ENCODE measurements at places on chromosomes 16 and 17. TPM values are rescaled to one million over a fixed set of nuclear protein-coding genes. Genes with fewer than 3 reads are reported as not detected.

ARSG gene
- 10.9 TPM for total RNA-seq

GPR142 gene
- total RNA-seq: not detected

CLDN7 gene
- 2.6 TPM for total RNA-seq

C16orf46 gene
- total RNA-seq: 0.65 TPM

CCDC40 gene
- 1.4 TPM for total RNA-seq

PROCA1 gene
- total RNA-seq: 12.1 TPM

USP32 gene
- 38.5 TPM for total RNA-seq

TLCD3A gene
- 12.5 TPM for total RNA-seq

DNA sequence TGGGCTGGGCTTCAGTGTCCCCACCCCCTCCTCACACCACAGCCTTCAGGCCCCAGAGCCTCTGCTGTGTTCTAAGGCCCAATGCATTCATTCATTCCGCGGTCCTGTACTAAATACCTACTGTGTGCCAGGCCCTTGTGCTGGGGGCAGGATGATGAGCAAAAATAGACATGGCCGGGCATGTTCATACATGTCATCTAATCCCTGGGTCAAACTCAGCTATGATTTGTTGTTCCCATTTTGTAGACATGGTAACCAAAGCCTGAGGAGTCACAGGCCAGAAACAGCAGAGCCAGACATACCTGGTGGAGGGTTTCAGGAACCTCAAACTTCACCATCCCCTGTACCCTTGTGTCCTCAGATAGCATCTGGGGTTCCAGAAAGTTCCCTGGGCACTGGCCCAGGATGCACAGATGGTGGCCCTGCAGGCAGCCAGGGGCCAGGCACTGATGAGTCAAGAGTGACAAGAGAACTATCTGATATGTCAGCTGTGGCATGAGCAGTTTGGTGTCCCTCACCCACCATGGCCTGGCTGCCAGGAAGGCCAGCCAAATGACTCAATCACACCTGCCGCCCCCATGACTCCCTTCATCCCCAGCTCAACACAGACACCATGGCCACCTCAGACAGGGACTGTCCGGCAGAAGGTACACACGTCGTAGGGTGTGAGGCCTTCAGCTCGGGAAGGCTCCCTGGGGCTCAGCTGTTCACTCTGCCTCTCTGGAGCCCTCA is 2.7 kb upstream of the RRAD start:
- no peak for DNase-seq

DNA sequence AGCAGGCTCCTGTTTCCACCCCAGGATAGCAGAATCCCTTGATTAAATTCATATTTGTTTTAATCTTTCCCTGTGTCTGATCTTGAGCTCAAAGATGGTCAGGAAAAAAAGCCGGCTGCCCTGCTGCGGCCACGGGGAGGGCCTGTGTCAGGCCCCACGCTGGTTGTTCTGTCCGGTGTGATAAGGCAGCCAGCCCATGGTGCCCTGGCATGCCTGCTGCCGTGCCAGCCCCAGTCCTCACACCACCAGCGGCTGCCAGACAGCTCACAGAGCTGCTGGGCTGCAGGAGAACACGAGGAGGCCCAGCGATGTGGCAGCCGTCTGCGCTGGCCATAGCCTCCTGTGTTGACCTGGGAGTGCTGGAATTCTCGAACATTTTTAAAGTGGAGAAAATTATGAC is 34.7 kb upstream of the BRD7 start:
- no peak for DNase-seq

DNA sequence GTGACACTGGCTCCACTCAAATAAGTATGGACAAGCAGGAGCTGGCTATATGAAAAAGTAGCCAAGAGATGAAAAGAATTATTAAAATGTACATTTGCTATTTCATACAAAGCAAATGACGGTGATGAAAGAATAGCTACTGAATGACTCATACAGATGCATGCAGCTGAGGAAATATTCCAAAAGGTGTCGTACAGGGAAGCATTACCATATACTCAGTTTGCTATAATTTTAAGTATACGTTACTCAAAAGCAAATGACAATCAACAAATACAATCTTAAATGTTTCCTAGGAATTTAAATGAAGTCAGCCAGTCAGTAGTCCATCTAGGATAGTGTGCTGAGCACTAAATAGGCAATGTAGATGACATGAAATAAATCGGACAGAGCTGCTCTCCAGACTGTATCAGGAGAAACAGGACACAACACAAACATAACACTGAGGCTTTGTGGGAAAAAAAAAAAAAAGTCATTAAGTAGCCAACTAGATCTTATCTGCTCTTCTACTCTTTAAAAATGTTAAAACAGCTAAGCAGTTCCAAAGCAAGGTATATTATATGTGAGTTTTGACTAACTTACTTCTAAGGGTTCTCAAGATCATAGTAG is 65.0 kb downstream of the NCOR1 start:
- no peak for DNase-seq

DNA sequence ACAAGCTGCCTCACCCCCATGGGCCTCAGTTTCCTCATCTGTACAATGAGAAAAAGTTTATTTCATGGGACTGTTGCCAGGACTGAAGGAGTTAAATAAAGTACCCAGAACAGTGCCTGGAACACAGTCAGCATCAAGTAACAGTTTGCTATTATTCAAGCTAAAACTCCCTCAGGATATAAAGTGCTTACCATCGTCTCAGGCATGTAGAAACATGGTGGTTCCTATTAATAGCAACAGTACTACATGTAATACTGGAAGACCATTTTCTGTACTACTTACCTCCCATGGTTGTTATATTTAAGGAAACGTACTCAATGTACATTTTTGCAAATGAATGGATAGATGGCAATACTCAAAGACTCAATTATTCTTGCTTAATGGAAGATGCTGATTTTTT is 93.4 kb downstream of the NCOR1 start:
- no peak for DNase-seq

DNA sequence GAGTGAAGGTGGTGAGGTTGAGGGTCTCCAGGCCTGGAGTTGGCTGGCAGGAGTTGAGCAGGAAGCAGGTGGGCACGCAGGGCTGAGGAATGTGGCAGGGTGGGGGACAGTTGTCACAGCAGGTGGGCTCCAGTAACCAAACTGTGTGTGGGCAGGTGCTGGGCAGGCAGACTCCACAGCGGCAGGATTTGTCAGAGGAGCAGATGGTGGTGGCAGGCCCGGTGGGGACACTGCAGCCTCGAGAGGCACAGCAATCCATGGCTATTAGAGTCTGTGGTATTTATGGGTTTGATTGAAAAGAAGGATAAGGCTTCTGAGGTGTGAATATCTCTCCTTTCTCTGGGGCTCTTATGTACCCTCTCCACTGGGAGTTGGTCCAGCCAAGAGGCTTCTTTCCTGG is at the start of gene KRTAP3-3:
Gene KRTAP3-3 (minus strand): TSS at position 326 of the 400 bp plus-strand sequence. CDS start 67 bp downstream, at position 259.
- no peak for DNase-seq

DNA sequence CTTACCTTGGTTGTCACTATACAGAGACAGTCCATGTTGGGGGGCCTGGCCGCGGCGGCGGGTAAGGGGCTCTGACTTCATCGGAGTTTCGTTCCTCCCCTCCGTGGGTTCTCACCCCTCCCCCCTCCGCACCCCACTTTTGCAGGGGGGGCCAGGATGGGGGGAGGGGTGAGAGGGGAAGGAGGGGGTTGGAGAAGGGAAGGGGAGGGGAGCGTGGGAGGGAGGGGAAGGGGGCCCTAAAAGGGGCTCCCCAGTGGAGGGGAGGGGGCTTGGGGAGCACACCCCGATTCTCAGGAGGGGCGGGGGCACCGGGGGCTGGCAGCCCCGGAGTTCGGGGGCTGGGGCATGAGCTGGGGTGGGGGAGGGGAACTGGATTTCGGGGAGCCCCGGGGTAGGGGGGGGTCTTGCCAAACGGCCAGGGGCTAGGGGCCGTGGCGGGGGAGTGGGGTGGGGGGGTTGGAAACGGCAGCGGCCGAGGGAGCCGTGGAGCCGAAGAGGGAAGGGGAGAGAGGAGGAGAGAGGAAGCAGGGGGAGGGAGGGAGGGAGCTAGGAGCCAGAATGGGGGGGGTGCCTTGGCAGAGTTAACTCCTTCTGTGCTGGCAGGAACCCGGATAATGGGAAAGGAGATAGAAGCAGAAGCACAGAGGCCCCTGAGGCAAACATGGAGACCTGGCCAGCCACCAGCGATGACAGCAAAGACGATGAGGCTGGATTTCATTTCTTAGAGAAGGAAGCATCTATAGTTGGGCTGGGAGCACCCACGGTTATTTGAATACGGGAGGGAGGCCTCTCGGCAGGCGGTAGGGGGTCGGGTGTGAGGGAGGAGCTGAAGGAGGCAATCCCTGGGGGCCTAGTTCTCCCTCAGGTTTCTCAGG is 2.3 kb downstream of the DLG4 start:
- peak; percentile 47 for DNase-seq

DNA sequence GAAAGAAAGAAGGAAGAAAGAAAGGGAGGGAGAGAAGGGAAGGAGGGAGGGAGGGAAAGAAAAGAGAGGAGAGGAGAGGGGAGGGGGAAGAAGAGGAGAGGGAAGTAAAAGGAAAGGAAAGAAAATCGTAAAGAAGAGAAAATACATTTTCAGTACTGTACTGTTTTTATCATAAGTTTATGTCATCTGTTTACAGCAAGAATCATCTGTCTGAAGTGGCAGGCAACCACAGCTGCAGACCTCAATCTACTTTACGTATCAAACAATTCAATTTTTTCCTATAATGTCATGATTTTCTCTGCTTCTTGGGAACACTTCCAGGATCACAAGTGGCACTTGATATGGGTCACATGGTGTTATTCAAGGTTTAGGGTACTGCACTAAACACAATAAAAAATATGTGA is 58.3 kb downstream of the USP32 start:
- DNase-seq: no peak

Data from activated naive CD8-positive, alpha-beta T cell treated with anti-CD3 and anti-CD28 coated beads, Interleukin-2, amount 10 ng/mL, durations not matched to agents 7 days and 5 days (primary cell).